H1 (cell line): ENCODE measurements at places on chromosomes 6 and 20.

DNA sequence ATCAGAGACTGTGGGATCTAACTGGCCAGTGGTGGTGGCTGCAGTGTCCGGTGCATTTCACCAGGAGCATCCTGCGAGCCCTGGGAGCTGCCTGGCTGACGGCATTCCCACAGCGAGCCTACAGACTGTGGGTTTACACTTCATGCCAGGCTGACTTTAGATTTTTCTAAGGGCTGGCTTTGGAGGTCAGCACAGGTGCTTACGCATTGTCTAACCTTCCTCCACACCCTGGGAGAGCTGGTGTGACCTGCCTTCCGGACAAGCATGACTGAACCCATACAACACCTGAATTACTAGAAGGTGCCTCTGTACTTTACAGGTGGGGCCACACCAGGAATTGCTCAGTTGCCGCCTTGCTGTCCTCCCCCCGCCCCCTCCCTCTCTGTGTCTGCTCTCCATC lies 96.2 kb downstream of the RREB1 start:
- peaks cover 3% of the 10 kb centered on the region; the same call in 1 of the 2 replicates for H3K36me3 ChIP-seq
- DNase-seq: no peak
- H3K4me1 ChIP-seq: no peaks in the 10 kb centered on the region
- no peak overlapping the region for H3K27ac ChIP-seq
- no peak overlapping the region for H3K4me3 ChIP-seq

DNA sequence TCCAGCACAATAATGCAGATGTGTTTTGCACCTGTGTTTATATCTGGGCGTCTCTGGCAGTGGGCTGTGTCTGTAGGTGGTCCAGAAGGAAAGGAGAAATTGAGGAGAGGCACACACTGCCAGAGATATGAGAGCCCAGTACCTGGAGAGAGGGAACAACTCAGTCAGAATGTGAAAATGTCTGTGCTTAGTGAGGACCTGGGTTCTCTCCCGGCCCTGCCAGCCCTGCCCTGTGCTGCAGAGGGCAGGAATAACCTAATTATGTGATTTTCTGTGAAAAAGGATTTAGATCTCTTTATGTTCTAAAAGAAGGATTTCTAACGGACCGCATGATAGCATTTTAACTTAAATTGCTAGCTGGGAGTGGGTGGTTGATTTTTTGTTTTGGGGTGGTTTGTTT lies 8.3 kb upstream of the EXOC2 start:
- no peak overlapping the region for H3K27ac ChIP-seq
- H3K36me3 ChIP-seq: no peaks in the 10 kb centered on the region
- H3K4me3 ChIP-seq: no peak overlapping the region

DNA sequence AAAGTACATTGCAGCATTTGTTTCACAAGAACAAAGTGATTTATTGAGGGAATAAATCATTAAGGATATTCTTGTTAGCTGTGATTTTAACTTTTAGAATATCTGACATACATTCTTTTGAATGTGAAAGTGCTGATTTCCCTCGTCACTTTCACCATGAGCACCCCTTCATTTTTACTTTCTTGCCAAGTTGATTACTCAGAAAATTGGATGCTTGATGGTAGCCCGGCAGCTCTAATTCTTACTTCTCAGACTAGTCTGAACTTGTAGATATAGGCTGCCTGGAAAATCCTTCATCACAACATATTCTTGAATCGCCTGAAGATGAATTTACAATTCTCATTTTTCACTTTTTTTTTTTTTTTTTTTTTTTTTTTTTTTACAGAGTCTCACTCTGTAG lies 147.1 kb upstream of the SMLR1 start:
- no peaks in the 10 kb centered on the region for H3K36me3 ChIP-seq
- DNase-seq: no peak
- H3K4me3 ChIP-seq: no peak overlapping the region

- no peaks in the 10 kb centered on the region for H3K4me1 ChIP-seq
- DNase-seq: no peak
- no peaks in the 10 kb centered on the region for H3K36me3 ChIP-seq
- no peak overlapping the region for H3K27ac ChIP-seq
Observed at GRCh38 chr6:149482545-149483333, 2.1 kb downstream of the ZC3H12D start.

GRCh38 chr20:9087531-9088217 lies 18.8 kb downstream of the PLCB4 start:
- no peaks in the 10 kb centered on the region for H3K27me3 ChIP-seq
- H3K27ac ChIP-seq: no peak overlapping the region
- H3K4me1 ChIP-seq: no peaks in the 10 kb centered on the region
- no peak overlapping the region for H3K4me3 ChIP-seq

DNA sequence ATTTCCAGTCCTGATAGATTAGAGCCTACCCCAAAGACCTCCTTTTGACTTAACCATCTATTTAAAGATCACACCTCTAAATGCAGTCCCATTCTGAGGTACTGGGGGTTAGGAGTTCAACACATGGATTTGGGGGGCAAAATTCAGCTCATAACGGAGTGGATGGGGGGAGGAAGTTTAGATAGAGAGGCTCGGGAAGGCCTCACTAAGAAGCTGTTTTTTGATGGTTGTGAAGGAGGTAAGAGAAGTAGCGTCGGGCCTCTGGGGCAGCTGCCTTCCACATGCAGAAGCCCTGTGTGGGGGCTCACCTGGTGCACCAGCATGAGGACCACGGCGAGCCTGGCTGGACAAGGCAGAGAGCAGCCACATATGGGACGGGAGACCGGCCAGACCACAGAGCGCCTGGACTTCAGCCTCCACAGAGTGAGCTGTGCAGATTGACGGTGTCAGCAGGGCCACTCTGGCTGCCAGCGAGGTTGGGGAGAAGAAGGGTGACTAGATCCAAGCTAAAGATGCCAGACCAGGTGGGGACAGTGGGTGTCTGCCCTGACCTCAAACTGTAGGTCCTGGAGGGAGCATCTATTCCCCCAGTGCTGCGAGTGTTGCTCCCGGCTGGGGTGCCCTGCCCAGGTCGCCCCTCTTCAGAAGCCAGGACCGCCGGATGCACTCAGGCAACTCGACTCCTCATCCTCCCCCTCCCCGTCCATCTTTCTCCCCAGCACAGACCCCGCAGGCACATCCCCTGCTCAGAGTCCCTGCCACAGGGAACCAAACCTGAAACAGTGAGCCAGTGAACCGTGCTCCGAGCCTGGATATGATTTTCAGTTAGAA lies 5.1 kb upstream of the SYNJ2 start:
- no peaks in the 10 kb centered on the region for H3K36me3 ChIP-seq
- peaks cover 10% of the 10 kb centered on the region; the same call in 1 of the 2 replicates for H3K27me3 ChIP-seq
- no peak for DNase-seq
